ENCODE measurements at places on chromosomes 12 and 14. TPM values are rescaled to one million over a fixed set of nuclear protein-coding genes. Genes with fewer than 3 reads are reported as not detected.

The DPPA3 gene
- total RNA-seq = 4.6 TPM

The KNTC1 gene
- 65.6 TPM for total RNA-seq

The SRRM4 gene
- total RNA-seq = 0.44 TPM

The SDSL gene
- total RNA-seq = 5.8 TPM

The ADAM21 gene
- total RNA-seq = not detected

The VAMP1 gene
- 6.1 TPM for total RNA-seq

DNA sequence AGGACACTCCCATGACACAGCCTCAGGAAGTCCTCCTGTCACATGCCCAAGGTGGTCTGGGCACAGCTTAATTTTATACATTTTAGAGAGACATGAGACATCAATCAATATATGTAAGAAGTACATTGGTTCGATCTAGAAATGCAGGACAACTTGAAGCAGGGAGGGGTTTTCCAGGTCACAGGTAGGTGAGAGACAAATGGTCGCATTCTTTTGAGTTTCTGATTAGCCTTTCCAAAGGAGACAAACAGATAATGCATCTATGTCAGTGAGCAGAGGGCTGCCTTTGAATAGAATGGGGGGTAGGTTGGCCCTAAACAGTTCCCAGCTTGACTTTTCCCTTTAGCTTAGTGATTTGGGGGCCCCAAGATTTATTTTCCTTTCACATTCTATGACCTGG, 2.5 kb downstream of the HSPB8 start:
- H3K36me3 ChIP-seq = no peaks in the 10 kb centered on the region
- peaks cover 8% of the 10 kb centered on the region for H3K27me3 ChIP-seq
- peak overlapping the region; percentile 73 for H3K4me3 ChIP-seq
- peaks cover 24% of the 10 kb centered on the region for H3K4me1 ChIP-seq
- no peak for DNase-seq
- no peak overlapping the region for H3K27ac ChIP-seq

GRCh38 chr12:124543052-124543589, 24.3 kb downstream of the NCOR2 start:
- no peak for DNase-seq
- H3K36me3 ChIP-seq = no peaks in the 10 kb centered on the region
- H3K4me3 ChIP-seq = no peak overlapping the region
- H3K4me1 ChIP-seq = peaks cover 6% of the 10 kb centered on the region
- H3K27me3 ChIP-seq = no peaks in the 10 kb centered on the region

DNA sequence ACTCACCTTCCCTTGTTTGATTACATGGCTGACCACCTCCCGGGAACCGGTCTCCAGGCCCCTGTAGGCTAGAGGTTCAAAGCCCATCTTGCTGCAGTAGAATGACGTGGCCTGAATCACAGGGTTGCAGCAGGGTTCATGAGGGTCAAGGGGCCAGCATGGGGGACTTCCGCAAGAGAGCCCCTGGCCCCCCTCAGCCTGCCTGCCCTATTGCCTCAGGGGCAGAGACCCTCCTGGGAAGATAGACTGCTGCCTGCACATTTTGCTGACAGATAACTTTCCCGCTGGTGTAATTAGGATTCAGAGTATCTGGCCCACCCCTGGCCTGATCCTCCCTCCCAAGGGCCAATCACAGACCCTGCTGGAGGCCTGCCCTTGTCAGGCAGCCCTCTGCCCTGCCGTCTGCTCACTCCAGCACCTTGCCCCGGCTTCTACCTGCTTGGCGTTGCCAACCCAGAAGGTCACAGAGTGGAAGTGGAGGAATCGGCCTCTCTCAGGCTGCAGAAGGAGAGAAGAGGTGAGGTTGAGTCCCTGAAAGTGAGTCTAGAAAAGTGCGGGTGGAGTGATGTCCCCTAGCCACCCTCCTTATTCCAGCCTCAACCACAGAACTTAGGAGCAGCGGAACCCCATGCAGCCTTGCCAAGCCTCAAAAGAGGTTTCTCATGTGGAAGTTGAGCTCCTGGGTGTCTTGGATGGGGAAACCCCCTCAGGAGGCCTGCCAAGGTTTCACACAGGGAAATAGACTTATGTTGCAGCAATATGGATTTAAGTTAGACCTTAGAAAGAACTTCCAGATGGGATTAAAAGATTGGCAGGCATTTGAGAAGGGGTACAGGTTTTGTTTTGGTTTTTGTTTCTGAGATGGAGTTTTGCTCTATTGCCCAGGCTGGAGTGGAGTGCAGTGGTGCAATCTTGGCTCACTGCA, 1.1 kb downstream of the HPD start:
- H3K36me3 ChIP-seq = no peaks in the 10 kb centered on the region
- H3K4me3 ChIP-seq = no peak overlapping the region
- H3K4me1 ChIP-seq = peaks cover 10% of the 10 kb centered on the region
- DNase-seq = peak; percentile 67
- no peak overlapping the region for H3K27ac ChIP-seq

- H3K36me3 ChIP-seq = peaks cover 48% of the 10 kb centered on the region
- no peaks in the 10 kb centered on the region for H3K4me1 ChIP-seq
- H3K4me3 ChIP-seq = no peak overlapping the region
- H3K27me3 ChIP-seq = no peaks in the 10 kb centered on the region
These were observed 36.2 kb downstream of the FGD6 start for GRCh38 chr12:95181103-95181502.

- H3K4me3 ChIP-seq = no peak overlapping the region
- no peaks in the 10 kb centered on the region for H3K36me3 ChIP-seq
- no peak for DNase-seq
- no peaks in the 10 kb centered on the region for H3K27me3 ChIP-seq
- no peaks in the 10 kb centered on the region for H3K4me1 ChIP-seq
- H3K27ac ChIP-seq = no peak overlapping the region
These were observed 120.1 kb upstream of the NPAS3 start for GRCh38 chr14:32818581-32818980.

DNA sequence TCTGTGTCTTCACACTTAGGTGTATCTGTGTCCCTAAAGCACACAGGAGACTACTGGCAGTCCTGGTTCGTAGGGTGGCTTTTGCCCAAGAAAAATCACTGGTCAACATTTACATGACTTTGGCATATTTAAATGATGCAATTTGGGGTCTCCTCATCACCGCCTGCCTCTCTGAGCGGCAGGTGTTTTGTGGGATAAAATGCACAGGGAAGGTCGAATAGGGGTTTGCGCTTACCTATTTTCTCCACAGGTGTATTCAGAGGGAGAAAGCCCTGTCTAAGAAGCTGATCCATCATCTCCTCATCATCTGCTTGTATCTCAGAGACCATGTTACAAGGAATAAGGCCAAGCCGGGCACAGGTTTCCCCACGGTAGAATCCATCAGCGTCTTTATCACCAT, 74.7 kb downstream of the PIWIL1 start:
- no peaks in the 10 kb centered on the region for H3K36me3 ChIP-seq
- H3K27ac ChIP-seq = no peak overlapping the region

DNA sequence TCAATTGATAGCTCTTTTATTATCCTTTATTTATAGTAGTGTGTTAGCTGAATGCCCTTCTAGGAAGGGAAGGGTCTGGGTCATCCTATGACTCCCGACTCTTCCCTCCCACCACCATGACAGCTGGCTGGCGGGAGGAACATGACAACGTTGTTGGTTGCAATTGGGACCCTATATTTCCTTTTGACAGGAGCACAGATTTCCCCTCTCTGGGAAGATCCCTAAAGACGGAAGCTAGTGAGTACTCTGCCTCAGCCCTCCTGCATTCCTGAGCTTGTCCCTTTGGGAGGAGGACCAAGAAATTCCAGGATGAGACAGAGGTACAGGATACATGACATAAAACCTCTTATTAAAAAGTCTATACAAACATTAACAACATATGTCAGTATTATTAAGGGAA, 485.4 kb downstream of the NAV3 start:
- peak; percentile 53 for DNase-seq
- H3K36me3 ChIP-seq = no peaks in the 10 kb centered on the region
- H3K27me3 ChIP-seq = no peaks in the 10 kb centered on the region
- no peaks in the 10 kb centered on the region for H3K4me1 ChIP-seq
- no peak overlapping the region for H3K4me3 ChIP-seq

GRCh38 chr12:51496895-51497294, 72.3 kb downstream of the SLC4A8 start:
- no peaks in the 10 kb centered on the region for H3K4me1 ChIP-seq
- no peak for DNase-seq

DNA sequence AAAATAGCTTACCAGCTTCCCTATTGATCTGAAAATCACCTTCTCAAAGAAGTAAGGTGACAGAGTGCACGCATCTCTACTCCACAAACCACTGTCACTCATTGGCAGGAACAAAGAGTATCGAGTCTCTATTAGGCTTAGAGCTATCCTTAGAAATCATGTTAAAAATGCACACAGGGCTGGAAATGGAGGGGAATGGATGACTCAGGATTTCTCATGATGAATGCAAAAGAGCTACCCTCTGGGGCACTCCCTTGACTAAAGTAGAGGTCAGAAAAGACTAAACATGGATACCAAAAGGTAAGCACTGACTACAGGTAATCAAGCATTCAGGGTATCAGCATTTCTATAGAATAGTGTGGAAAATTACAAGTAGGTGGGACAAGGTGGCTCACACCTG, 96.1 kb upstream of the ANO4 start:
- no peaks in the 10 kb centered on the region for H3K4me1 ChIP-seq
- no peaks in the 10 kb centered on the region for H3K36me3 ChIP-seq
- no peaks in the 10 kb centered on the region for H3K27me3 ChIP-seq
- no peak for DNase-seq
- no peak overlapping the region for H3K27ac ChIP-seq

GRCh38 chr14:105317546-105317945, 3.0 kb downstream of the PACS2 start:
- H3K27me3 ChIP-seq = no peaks in the 10 kb centered on the region
- H3K36me3 ChIP-seq = no peaks in the 10 kb centered on the region
- H3K4me3 ChIP-seq = no peak overlapping the region
- H3K4me1 ChIP-seq = peaks cover 8% of the 10 kb centered on the region
- no peak for DNase-seq

GRCh38 chr12:55702861-55703260, 4.8 kb downstream of the ITGA7 start:
- no peak overlapping the region for H3K27ac ChIP-seq
- DNase-seq = no peak
- no peaks in the 10 kb centered on the region for H3K4me1 ChIP-seq
- no peak overlapping the region for H3K4me3 ChIP-seq
- no peaks in the 10 kb centered on the region for H3K36me3 ChIP-seq

DNA sequence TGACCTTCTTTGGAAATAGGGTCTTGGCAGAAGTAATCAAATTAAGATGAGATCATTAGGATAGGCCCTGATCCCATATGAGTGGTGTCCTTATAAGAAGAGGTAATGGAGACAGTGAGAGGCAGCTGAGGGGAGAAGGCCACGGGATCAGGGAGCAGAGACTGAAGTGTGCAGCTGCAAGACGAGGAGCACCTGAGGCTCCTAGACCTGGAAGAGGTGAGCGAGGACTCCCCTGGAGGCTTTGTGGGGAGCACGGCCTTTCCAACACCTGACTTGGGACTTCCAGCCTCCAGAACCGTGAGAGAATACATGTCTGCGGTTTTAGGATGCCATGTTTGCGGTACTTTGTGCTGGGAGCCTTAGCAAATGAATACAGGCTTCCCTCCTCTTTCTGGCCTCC, 37.5 kb downstream of the LRTM2 start:
- DNase-seq = peak; percentile 18
- no peaks in the 10 kb centered on the region for H3K36me3 ChIP-seq
- H3K4me1 ChIP-seq = no peaks in the 10 kb centered on the region
- H3K27ac ChIP-seq = no peak overlapping the region
- no peaks in the 10 kb centered on the region for H3K27me3 ChIP-seq

- H3K4me3 ChIP-seq = no peak overlapping the region
- DNase-seq = no peak
- no peaks in the 10 kb centered on the region for H3K4me1 ChIP-seq
- no peak overlapping the region for H3K27ac ChIP-seq
- no peaks in the 10 kb centered on the region for H3K36me3 ChIP-seq
These were observed 30.9 kb upstream of the PLEKHG3 start for GRCh38 chr14:64673316-64673715.

Measured in endodermal cell (in vitro differentiated cells).